ENCODE measurements at places on chromosomes 7 and 10.

GRCh38 chr10:101379663-101380352 is 25.8 kb downstream of the BTRC start:
- DNase-seq, result no peak

DNA sequence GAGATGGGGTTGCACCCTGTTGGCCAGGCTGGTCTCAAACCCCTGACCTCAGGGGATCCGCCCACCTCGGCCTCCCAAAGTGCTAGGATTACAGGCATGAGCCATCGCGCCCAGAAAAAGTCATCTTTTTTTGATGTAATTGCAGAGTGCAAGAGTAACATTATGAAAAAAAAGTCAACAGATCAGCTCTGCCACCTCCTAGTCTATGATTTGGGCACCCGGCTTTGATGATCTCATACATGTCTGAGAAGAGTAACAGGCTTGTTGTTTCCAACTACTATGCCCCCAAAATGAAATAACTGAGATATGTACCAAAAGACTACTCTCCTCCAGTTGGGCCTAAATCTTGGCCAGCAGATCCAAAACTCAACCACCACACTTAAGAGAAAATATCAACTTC is 40.8 kb downstream of the VOPP1 start:
- no peak for DNase-seq

GRCh38 chr10:51926337-51926736 is 226.9 kb upstream of the CSTF2T start:
- peak; percentile 11 for DNase-seq

- no peak for DNase-seq
Measured at GRCh38 chr7:107711301-107711700, 32.6 kb upstream of the CBLL1 start.

DNA sequence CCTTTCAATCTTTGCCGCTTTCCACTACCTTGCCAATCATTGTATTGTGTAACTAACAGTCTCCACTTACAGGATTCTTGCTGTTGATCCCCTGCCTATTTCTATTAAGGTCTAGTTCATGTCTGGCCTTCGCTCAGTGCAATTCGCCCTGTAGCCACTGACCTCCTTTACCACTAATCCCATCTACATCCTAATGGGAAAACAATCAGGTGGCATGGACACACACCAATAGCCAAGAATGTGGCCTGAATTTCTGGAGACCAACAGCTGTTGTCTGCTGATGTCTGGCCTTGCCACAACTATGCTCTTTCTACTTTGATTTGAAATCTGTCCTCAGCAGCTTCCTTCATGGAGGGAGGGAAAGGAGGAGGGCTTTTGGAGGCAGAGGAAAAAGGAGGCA is 546.2 kb downstream of the SORCS3 start:
- no peak for DNase-seq

DNA sequence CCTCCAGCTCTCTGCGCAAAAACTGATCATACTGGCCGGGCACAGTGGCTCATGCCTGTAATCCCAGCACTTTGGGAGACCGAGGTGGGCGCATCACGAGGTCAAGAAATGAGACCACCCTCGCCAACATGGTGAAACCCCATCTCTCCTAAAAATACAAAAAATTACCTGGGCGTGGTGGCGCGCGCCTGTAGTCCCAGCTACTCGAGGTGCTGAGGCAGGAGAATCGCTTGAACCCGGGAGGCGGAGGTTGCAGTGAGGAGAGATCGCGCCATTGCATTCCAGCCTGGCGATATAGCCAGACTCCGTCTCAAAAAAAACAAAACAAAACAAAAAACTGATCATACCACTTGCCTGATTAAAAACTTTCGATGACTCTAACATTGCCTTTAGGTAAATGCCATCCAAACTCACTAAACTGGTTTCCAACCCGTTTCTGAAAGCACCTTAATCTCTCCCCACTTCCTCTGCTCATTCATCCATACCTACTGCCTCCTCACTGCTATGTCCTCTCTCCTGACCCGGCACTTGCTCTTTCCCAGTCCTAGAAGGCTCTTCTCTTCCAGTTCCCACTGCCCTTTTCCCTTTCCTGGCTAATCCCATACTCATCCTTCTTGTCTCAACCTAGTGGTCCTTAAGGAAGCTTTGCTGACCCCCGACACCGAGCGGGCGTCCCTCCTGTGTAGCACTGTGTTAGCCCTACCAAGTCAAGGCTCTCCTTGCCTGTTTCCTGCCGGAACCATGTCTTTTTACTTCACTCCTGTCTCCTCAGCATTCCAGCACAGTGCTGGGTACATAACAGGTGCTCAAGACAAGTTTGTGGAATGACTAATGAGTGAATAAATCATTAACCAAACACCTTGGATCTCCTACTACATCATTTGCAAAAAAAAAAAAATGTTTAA is 686 bp upstream of the MIOS start:
- no peak for DNase-seq

GRCh38 chr10:71220689-71221540 is 8.5 kb downstream of the UNC5B start:
- no peak for DNase-seq

DNA sequence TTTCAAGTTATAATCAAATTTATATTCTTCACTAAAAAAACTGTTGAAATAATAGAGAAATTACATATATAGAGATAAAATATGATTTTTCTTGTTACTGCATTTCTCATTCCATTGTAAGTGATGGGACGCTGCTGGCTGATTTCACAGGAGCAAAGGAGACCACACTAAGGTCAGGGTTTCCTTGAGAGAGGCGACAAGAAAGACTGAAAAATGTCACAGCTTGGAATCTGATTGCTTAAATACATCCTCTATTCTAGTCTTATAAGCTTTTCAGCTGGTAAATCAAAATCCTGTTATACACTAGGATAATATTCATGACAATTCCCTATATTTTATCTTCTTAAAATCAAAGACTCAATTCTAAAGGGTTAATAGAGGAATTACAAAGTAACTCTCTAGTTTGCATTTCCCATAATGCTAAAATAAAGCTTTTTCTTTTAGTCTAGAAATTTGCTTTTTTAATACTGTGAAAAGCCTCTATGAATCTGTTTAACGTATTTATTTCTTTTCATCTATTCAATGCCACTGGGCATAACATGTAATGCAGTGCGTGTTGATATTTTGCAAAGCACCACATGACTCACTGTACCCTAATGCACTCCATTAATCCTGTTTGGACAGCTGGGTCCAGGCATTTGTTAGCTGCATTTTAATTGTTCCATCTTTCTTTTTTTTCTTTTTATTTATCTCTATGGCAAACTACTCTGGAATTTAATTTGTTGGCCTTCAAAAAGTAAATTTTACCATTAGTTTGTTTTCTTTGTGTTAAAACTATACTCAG is 81.7 kb downstream of the RNF32 start:
- no peak for DNase-seq

DNA sequence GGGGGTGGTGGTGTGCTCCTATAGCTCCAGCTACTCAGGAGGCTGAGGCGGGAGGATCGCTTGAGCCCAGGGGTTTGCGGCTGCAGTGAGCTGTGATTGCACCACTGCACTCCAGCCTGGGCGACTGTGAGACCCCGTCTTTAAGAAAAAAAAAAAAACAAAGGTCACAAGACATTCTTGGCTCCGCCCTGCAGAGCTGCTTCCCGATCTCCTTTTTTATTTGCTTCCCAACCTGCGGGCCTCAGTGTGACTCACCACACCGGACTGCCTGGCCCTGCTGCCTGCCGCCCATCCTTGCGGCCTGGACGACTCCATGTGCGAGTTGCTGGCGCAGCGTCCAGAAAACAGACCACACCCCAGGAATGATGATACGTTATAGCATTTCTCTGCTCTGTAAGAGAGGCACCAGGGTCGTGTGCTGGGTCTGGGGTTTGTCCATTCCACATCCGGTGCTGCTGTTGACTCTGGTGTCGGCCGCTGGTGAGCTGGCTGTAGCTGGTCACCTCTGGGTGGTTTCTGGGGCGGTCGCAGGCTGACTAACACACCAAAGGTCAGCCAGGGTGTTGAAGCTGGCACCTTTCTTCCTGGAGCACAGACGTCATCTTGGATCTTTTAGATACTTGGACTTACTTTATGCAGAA is 123.6 kb downstream of the TCF7L2 start:
- no peak for DNase-seq

Measured in occipital lobe (tissue), 3 donors.